Jurkat, Clone E6-1 (cell line): ENCODE measurements at places on chromosomes 1 and 21.

DNA sequence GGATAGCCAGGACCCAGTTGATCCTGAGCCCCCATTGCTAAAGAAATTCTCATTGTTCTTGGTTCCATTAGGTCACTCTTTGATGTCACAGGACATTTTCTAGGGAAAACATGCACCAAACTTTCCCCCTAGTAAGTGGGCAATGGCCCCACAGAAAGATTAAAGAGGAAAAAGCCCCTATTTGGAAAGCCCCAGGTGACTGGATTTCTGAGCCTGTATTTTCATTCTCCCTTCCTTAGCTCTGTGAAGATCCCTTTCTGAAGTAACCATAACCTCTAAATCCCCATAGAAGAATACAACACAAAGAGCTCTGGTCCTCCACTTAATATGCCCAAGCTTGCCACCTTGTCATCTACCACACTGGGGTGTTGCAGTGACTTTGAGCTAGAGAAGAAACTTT is 232.3 kb upstream of the FGGY start:
- no peak for DNase-seq

DNA sequence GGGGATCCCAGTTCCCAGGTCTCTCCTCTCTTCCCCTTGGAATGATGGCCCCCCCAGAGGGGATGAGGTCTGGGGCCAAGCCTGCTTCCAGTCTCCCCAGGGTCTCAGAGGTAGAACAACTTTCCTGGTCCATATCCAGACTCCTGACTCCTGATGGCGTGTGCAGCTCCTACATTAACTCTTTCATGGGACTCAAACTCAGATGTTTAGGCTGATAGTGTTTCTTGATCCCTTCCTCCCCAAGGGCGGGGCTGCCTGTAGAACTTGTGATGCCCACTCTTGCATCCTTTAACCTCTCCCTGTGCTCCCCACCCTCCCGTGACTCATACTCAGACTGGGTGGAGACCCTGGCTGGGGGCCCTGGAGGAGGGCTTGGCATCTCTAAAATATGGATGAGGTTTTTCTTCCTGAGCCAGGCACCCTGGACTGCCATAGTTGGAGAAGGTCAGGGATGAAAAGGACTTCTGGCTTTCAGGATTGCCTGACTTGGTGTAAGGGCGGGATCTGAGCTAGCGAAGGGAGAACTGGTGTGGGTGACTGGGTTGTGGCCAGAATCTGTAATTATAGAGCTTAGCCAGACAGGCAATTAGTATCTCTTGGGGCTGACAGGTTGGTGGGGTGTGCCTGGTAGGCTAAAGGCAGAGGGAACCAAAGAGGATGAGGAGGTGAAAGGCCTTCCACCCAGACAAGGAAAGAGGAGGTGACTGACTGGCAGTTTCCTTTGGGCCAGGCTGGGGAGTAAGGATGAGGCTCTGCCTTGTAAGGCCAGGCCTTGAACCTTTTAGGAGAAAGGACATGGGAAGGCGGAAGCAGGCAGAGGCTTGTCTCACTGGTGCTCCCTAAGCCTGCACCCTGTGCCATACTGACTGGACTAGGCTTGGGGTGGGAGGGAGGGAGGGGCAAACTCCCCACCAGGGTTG is 1.5 kb downstream of the ATP8B2 start:
- no peak for DNase-seq

- DNase-seq: no peak
Observed at GRCh38 chr1:244914761-244915160, 50.4 kb upstream of the HNRNPU start.

DNA sequence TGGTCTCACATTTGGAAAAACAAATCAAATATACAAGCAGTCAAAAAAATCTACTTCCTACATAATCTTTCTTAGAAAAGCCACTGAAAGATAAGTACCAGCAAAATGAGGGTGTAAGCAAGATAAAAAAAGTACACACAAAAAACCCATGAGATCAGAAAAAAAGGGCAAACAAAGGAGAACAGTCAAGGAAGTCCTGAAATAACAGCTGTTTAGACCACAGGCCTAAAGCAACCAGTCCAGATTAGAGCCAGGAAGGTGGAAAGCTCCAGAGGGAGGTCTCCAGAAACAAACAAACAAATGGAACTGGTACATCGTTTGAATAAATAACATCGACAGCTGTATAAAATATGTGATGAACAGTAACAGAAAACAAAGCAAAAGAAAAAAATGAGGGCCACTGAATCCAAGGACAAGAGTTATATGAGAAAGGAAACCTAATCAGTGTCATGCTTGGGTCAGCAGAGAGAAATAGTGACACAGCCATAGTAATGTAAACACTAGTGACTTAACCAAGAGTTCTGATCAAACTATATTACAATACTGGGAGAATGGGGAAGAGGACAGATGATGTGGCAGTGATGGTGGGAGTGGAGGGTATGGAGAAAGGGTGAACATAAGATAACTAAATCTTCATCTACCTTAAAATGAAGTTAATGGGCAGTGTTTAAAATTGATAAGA is 67.5 kb downstream of the NVL start:
- no peak for DNase-seq

- DNase-seq: no peak
Observed at GRCh38 chr1:187985897-187986654, 1157.3 kb downstream of the PLA2G4A start.

GRCh38 chr1:11550664-11551283 is 71.8 kb downstream of the DISP3 start:
- DNase-seq: peak; percentile 80

DNA sequence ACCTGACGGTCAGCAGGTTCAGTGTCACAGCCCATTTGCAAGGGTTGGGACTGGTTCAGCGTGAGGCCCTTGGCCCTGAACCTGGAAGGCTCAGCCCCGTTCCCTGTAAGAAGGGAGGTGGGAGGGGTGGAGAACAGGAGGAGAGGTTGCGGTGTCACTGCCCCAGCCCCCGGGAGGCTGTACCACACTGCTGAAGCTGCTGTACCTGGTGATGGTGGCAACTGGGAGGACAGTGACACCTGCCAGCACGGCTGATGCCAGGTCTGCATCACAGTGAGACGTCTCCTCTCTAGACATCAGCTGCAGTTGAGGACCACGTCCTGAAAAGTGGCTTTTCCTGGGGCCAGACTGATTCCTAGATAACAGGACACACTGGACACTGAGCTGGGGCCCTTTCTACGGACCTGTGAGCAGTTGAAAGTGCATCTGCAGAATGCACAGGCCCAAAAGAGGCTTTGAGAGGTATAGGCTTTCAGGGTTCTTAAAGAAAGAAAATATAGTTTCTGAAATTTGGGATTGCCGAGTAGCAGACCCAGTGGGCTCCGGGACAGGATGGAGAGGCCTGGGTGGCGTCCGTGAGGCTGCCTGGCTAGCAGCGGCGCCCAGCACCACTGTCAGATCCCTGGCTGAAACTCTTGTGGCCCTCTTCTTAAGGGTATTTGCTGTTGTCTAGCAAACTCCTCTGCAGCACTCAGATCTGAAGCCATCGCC is 47.7 kb downstream of the COQ8A start:
- DNase-seq: no peak

DNA sequence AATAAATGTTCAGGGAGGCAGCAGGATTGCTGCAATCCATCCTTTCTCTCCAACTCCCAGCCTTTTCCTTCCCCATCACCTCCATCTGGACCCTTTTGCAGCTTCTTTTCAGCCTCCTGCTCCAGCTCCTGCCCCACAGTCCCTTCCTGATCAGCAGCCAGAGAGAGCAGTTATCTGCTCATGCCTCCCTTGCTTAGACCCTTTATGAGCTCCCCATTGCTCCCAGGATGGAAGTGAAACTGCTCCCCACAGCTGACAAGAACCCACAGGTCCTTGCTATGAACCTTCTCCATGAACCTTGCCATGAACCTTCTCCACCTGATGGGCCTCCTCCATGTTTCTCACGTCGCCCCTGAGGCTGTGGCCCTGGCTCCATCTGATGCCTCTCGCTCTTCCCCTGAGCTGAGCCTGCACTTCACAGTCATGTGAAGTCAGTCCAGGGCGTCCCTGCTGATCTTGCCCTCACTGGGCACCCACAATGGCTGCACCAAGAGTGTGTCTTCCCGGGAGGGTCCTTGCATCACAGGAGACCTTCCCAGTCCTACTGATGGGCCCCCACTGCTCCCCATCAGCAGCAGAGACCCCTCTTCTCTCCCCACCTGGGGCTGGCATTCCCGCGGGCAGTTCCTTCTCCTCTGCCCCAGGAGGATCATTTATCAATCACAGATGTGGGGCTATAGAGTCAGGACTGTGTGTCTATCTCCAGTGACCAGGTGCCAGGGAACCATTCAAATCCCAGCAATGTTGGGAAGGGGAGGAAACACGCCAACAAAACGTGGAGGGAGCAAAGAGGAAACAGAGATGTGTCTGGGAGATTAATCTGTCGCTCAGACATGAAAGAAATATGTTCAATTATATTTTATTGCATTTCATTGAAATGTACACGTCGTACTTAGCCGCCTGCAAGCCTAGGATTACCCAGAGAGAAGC is 73.1 kb downstream of the MATN1 start:
- no peak for DNase-seq

GRCh38 chr1:26913754-26914619 is at the start of gene NR0B2:
Gene NR0B2 (minus strand): TSS chr1:26913975. CDS start chr1:26913940, 35 bp downstream.
- DNase-seq: no peak

- DNase-seq: peak; percentile 96
Observed at GRCh38 chr1:233015965-233016364, 65.6 kb downstream of the NTPCR start.

DNA sequence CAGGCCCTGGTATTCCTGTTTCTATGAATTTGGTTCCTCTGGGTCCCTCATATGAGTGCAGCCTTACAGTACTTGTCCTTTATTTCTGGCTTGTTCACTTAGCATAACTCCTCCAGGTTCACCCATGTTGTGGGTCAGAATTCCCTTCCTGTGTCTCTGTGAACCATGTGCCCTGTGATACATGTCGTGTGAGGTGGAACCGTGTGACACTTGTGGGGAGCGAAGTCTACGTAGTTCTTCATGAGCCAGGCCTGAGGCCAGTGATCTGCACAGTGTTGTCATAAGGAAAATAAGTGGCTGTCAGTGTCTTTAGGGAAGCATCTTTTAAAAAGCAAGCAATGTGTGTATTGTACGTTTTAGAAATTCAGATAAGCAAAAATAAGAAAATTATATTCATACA is 122.8 kb downstream of the GALNT2 start:
- no peak for DNase-seq

GRCh38 chr1:233089251-233089650 is 138.8 kb downstream of the NTPCR start:
- DNase-seq: no peak

GRCh38 chr1:68230901-68231626 is 1.3 kb downstream of the WLS start:
- DNase-seq: no peak

DNA sequence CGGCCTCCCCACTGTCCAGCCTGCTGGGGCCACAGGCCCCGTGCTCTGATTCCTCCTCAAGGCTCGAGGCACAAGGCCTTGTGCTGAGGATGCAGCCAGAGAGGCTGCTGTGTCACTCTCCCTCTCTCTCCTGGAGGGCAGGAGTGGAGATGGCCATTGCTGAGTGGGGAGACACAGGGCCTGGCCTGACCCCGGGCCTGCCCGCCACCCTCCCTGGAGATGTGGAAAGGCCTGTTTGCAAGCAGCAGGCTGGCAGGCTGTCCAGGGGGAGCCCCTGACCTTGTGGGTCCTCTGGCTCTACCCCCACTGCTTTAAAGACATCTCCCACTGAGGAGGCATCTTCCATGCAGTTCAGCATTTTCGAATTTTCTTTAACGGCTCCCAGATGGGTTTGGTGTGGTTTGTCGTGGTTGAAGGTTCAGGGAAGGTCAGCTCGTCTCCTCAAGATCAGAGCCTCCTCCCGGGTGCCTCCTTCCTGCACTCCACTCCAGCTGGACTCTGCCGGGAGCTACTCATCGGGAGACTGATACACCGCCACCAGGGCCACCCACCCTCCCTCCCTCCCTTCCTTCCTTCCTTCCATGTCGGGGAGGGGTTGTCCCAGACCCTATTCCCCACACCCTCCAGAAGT is 69.1 kb downstream of the SPSB1 start:
- DNase-seq: no peak

- no peak for DNase-seq
Observed at GRCh38 chr1:215377746-215378145, 189.4 kb upstream of the KCTD3 start.

DNA sequence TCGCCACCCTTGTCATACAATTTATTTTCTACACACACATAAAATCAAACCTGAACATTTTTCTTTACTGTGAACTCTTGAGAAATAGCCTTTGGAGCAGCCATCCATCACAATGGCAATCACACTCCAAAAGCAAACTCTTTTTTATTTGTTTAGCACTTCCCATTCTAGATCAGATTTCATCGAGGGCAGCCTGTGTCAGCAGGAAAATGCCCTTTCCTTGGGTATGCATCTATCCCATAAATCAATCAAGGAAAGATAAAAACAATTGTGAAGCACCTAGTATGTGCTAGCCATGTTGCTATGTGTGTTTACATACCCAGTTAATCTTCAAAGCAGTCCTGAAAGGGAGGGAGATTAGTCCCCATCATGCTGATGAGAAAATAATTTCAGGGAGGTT is 484.1 kb upstream of the USP24 start:
- DNase-seq: no peak
